ENCODE measurements at places on chromosomes 11 and 22.

DNA sequence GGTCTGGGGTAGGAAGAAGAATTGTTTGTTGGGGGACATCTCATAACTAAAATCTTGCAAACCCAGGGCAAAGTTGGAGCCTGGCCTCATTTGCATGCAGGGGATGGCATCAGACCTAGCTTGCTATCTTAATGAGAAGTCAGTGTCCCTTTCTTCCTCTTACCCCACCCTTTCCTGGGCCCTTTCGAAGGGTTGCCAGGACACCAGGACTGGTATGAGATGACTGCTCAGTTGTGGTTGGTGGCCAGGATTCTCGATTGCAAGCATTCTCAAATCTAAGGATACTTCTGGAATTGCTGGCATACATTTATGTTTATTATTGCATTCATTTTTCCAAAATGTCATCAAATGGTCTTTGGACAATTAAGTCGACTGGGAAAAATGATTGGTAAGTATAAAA lies 131.0 kb downstream of the SLC1A2 start:
- DNase-seq: no peak

GRCh38 chr11:68200639-68201038 lies 12.5 kb downstream of the KMT5B start:
- DNase-seq: no peak

DNA sequence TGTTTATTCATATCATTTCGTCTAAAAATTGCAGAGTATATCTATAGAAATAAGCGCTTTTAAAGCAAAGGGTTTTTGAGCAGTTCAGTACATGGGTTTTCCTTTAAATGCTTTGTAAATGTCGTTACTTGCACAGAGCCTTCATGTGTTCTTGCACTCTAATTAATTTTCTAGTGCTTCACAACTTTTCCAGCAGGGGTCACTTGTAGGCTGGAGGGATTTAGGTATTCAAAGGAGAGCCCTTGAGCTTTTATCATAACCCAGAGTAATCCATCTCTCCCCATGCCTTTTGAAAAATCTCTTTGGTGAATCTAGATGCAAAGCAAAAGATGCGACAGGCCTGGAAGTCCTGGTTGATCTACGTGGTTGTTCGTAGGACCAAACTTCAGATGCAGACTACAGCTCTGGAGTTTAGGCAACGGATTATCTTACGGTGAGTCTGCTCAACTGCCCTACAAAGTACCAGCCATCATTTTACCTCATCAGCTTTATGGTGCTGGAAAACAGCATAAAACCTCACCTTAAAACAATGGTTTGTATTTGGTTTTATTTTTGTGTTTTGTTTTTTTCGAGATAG lies 60.4 kb downstream of the SFI1 start:
- DNase-seq: no peak

DNA sequence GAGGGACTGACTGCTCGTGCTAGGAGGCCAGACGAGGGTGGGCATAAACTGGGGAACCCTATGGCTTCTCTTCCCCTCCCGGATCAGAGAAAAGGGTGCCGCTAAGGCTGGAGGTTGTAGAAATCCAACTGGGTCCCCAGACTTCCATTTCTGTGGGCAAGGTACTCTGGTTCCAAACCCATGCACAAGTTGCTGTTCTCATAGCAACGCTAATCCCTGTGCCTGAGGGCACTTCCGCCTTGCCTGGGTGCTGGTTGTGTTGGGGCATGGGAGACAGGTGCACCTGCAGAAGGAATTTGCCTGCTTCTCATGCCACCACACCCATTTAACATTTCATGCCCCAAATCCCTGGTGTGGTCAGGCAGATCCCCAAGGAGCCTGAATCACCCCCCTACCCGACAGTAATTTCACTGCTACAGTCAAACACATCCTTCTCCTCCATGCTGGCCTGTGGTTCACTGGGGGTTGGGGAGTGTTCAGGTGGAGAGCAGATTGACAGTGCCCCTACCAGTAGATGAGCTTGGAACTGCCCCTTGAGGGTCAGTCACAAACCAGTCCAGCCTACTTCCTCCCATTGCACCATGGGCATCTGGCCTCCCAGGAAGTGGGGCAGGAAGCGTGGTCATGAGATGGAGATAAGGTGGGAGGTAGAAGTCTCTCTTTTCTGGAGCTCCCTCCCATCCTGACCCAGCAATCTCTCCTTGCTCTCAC lies 1.2 kb downstream of the C2CD2L start:
- DNase-seq: no peak

DNA sequence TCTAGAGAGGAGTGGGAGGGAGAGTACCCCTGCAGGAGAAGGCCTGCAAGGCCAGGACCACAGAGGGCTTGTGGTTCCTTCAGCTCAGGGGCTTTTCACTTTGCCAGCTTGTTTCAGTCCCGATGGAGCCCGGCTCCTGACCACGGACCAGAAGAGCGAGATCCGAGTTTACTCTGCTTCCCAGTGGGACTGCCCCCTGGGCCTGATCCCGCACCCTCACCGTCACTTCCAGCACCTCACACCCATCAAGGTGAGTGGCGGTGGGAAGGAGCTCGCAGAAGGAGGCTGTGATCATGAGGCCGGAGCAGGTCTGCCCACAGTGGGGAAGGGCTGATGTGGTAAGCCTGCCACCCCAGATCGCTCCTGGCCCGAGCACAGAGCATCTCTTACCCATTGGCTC lies 13.5 kb downstream of the ACP2 start:
- no peak for DNase-seq

DNA sequence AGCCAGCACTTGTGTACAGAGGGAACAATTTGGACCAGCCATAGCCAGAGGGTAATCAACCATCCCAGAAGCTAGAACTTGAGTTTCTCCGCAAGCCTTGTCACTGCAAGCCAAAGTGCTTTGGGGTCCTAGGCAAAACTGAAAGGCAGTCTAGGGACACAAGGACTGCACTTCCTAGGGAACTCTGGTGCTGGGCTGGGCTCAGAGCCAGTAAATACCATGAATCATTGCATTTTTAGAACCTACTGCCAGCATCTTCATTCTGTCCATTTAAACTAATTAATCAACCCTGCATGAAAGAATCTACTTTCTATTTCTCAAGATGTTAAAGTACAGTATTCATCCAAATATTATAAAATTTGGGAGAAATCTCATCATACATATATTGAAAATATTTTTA lies 20.0 kb downstream of the PATE3 start:
- no peak for DNase-seq

GRCh38 chr11:88295028-88295427 lies 42.5 kb downstream of the CTSC start:
- no peak for DNase-seq

GRCh38 chr11:122103726-122104125 lies 12.3 kb downstream of the BLID start:
- DNase-seq: no peak

- DNase-seq: no peak
These were observed 451.3 kb upstream of the KIRREL3 start for GRCh38 chr11:127451861-127452260.

All from ecto neural progenitor cell (in vitro differentiated cells).